CD8-positive, alpha-beta memory T cell (primary cell): ENCODE measurements at places on chromosomes 16 and 17. TPM values are rescaled to one million over a fixed set of nuclear protein-coding genes. Genes with fewer than 3 reads are reported as not detected.
A peak's percentile ranks its signal among the peaks of the same experiment; 100 is the strongest.

Gene HLF
- 0.59 TPM for polyA plus RNA-seq

DNA sequence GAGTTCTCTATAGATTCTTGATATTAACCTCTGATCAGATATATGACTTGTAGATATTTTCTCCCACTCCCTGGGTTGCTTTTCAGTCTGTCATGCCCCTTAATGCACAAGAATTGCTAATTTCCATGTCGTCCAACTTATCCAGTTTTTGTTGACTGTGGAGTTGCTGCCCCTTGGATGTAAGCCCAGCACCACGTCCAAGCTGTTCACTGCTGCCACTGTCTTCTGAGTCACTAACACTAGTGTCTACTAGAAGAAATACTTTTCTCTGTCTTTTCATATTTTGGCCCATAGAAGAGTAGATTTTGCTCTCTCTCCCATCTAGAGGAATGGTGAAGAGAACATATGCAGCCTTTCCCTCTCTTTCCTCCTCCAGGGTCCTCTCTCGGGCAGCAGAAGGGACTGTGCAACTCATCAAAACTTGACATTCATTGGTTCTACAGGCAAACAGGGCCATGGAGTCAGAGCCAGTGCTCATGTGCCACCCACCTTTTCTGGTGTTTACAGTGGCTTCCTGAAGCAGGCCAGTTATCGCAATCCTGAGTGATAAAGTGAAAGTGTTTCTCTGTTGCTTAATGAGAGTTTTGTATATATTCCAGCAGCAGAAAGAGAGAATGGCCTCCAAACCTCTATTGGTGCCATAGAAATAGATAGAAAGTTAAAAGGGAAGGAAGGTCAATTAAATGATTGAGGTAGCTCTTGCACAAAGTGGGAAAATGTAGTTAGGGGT lies 22.6 kb upstream of the PMP22 start:
- no peaks in the 10 kb centered on the region for H3K36me3 ChIP-seq
- no peak overlapping the region for H3K4me3 ChIP-seq
- no peaks in the 10 kb centered on the region for H3K4me1 ChIP-seq
- H3K27ac ChIP-seq, result no peak overlapping the region

Gene KLHL10
- 0.24 TPM for polyA plus RNA-seq

- no peak for DNase-seq
- peaks cover 54% of the 10 kb centered on the region for H3K4me1 ChIP-seq
- H3K27ac ChIP-seq, result peak within 1 kb of the TSS; percentile 24
- H3K4me3 ChIP-seq, result peak within 1 kb of the TSS; percentile 32
- H3K36me3 ChIP-seq, result no peaks in the 10 kb centered on the region
Observed at GRCh38 chr16:67164599-67165061, at the start of gene HSF4. Gene HSF4 (plus strand): TSS chr16:67164745. CDS start chr16:67164812, 67 bp downstream.

Gene SPATA32
- 0.33 TPM for polyA plus RNA-seq

Gene KIF19
- 3.4 TPM for polyA plus RNA-seq

DNA sequence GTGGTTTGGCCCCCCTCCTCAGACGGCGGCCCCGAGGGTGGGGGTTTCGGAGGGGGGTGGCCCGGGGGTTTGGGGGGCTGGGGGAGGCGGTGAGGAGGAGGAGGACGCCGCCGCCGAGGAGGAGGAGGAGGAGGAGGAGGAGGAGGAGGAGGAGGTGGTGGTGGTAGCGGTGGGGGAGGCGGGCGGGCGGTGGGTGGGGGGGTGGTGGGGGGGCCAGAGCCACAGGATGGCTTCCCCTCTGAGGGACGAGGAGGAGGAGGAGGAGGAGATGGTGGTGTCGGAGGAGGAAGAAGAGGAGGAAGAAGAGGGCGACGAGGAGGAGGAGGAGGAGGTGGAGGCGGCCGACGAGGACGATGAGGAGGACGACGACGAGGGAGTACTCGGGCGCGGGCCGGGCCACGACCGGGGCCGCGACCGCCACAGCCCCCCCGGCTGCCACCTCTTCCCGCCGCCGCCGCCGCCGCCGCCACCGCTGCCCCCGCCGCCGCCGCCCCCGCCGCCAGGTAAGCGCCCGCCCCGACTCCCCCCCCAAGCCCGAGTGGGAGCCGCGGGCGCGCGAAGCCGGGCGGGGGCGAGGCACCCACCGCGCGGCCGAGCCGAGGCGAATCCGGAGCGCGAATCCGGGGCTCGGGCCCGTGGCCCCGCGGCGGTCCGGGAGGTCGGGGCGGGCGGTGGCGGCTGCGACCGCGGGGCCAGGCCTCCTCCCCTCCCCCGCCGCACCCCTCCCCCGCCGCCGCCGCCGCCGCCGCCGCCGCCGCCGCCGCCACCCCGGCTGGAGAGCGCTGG lies 3.8 kb upstream of the CHD3 start:
- H3K4me1 ChIP-seq, result peaks cover 70% of the 10 kb centered on the region
- peaks cover 8% of the 10 kb centered on the region for H3K36me3 ChIP-seq
- no peaks in the 10 kb centered on the region for H3K27me3 ChIP-seq
- DNase-seq, result peak; percentile 37

DNA sequence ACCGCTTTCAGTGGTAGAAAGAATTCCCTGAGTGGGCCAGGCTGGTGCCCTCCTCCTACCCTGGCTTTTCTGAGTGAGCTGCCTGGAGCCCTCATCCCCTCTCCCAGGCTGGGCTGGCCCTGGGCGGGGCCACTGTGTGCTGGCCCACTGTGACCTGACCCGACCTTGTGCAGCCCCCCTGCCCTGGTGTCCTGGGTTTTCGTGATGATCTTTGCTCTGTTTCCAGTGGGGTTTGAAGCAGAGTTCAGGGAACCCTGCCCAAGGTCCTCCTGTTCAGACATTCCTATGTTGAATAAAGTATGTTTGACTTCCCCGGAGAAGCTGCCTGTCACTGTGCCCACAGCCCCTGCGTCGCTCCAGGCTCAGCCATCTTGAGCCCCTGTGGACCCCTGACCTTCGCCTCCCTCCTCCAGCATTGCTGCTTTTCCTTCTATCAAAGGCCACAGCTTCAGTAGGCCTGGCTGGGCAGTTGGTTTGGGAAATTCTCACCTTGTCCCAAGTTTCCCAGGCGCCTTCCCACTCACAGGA lies 13.7 kb upstream of the NAGLU start:
- no peak overlapping the region for H3K27ac ChIP-seq
- H3K4me3 ChIP-seq, result no peak overlapping the region
- peaks cover 1% of the 10 kb centered on the region for H3K4me1 ChIP-seq
- no peak for DNase-seq
- H3K27me3 ChIP-seq, result no peaks in the 10 kb centered on the region

DNA sequence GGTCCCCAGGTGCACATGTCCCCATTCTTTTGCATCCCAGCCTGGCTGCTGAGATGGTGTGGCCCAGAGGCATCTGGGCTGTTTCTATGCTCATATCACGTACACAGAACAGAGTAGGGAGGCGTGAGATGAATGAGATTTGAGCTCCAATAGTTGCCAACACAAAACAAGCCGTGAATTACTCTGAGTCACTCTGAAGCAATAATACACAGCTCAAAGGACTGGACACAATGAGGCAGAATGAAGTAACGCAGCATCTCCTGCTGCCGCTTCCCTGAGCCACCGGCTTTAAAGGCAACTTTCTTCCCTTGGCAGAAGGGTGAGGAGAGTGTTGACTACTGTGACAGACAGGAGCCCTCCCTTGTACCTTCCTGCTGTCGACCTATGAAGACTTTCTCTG lies 33.9 kb upstream of the CLEC18B start:
- H3K27ac ChIP-seq, result no peak overlapping the region
- no peak overlapping the region for H3K4me3 ChIP-seq
- peaks cover 51% of the 10 kb centered on the region for H3K36me3 ChIP-seq

DNA sequence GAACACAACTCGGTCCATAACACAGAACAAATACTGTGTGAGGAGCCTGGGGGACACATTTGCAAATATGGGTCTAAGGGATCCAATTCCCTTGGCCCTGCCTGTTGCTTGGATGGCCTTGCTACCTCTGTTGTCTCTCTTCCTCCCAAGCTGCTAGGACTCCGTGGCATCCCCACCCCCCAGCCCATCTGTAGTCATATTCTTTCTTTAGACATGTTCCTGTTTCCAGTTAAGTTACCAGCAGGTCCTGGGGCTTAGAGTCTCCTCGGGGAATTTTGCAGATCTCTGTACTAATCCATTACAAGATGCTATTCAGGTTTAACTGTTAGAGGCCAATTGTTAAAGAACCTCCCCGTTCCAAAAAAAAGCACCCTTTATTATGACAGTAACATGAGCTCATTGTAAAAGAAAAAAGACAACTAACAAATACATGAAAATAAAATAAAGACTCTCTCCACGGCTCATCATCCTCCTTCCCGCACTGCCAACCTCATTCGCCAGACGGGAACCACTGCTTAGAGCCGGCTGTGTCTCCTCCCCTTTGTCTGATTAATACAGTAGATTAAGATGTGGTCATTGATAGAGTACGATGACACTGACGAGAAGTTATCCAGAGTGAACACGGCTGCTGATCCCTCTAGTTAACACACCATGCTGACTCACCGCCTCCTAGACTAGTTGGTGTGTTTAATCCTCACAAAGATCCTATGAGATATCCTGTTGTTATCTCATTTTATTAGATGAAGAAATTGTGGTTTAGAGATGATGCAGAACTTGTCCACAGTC lies 22.2 kb downstream of the HS3ST4 start:
- H3K4me3 ChIP-seq, result no peak overlapping the region
- DNase-seq, result no peak
- no peaks in the 10 kb centered on the region for H3K36me3 ChIP-seq

- H3K4me1 ChIP-seq, result no peaks in the 10 kb centered on the region
- H3K36me3 ChIP-seq, result no peaks in the 10 kb centered on the region
- H3K27ac ChIP-seq, result no peak overlapping the region
- H3K27me3 ChIP-seq, result peaks cover 17% of the 10 kb centered on the region
- H3K4me3 ChIP-seq, result no peak overlapping the region
Observed at GRCh38 chr16:49856672-49857330, 889 bp upstream of the ZNF423 start.

DNA sequence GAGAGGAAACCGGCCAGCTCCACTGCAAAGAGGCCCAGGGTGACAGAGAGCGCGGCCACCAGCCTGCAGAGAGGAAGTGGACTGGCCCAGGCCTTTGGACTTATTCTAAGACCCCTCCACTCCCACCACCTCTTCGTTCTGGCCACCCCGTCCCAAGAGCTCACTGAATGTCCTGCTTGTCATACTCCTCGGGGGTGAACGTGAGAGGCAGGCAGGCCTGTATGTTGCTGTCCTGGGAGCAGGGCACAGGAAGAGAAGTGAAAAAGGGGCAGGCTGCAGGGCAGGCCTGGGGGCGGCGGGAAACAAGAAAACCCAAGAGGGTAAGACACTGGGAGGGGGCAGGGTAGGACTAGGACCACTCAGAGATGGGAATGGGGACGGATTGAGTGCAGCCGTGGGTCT lies 384 bp downstream of the TMEM107 start:
- H3K27ac ChIP-seq, result peak overlapping the region; percentile 81
- no peak for DNase-seq
- H3K4me1 ChIP-seq, result peaks cover 44% of the 10 kb centered on the region

GRCh38 chr16:68403704-68404103 lies 44.6 kb downstream of the SMPD3 start:
- H3K4me1 ChIP-seq, result peaks cover 17% of the 10 kb centered on the region
- H3K36me3 ChIP-seq, result no peaks in the 10 kb centered on the region
- DNase-seq, result no peak
- H3K27me3 ChIP-seq, result peaks cover 3% of the 10 kb centered on the region
- H3K27ac ChIP-seq, result no peak overlapping the region

Gene HBA2
- 5.8 TPM for polyA plus RNA-seq

DNA sequence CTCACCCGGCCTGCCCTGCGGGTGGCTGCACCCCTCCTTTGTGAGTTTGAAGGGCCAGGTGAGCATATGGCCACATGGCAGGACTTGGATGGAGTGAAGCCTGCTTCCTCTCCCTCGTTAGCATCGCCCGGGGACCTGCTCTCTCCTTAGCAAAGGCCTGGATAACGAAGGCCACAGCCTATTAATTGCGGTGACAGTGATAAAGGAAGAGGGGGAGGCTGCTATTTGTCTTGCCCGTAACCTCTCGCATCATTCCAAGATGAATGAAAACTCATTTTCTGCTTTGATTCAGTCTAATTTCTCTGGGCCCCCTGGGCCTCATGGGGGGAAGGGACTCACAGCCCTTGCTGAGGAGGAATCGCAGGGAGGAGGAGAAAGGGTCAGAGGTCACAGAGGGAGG lies 68.5 kb upstream of the LHX1 start:
- no peaks in the 10 kb centered on the region for H3K27me3 ChIP-seq
- DNase-seq, result no peak
- no peaks in the 10 kb centered on the region for H3K36me3 ChIP-seq
- no peak overlapping the region for H3K4me3 ChIP-seq
- H3K27ac ChIP-seq, result no peak overlapping the region
- H3K4me1 ChIP-seq, result no peaks in the 10 kb centered on the region

DNA sequence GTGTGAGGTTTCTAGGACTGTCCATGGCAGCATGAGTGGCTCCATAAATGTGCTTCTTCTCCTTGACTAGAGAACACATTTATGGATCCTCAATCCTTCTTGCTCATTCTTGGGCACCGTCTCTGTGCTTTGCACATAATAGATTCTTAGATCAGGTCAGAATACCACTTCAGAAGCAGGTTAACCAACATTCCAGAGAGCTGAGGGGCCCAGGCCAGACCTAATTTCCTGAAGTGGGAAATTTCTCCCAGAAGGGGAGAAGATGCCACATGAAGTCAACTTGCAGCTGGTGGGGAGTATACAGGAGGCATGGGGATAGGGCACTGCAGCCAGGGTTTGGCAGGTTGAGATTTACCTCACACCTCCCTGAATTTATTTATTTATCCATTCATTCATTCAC lies 24.4 kb upstream of the VAT1L start:
- H3K36me3 ChIP-seq, result no peaks in the 10 kb centered on the region
- no peak for DNase-seq
- H3K4me3 ChIP-seq, result no peak overlapping the region
- H3K27ac ChIP-seq, result no peak overlapping the region

Gene TM4SF5
- not detected for polyA plus RNA-seq

GRCh38 chr17:77884967-77885641 lies 73.4 kb upstream of the TNRC6C start:
- H3K4me3 ChIP-seq, result no peak overlapping the region
- no peaks in the 10 kb centered on the region for H3K36me3 ChIP-seq
- no peak for DNase-seq
- H3K27me3 ChIP-seq, result no peaks in the 10 kb centered on the region

Gene NPW
- not detected for polyA plus RNA-seq

Gene RPRML
- polyA plus RNA-seq, result not detected

DNA sequence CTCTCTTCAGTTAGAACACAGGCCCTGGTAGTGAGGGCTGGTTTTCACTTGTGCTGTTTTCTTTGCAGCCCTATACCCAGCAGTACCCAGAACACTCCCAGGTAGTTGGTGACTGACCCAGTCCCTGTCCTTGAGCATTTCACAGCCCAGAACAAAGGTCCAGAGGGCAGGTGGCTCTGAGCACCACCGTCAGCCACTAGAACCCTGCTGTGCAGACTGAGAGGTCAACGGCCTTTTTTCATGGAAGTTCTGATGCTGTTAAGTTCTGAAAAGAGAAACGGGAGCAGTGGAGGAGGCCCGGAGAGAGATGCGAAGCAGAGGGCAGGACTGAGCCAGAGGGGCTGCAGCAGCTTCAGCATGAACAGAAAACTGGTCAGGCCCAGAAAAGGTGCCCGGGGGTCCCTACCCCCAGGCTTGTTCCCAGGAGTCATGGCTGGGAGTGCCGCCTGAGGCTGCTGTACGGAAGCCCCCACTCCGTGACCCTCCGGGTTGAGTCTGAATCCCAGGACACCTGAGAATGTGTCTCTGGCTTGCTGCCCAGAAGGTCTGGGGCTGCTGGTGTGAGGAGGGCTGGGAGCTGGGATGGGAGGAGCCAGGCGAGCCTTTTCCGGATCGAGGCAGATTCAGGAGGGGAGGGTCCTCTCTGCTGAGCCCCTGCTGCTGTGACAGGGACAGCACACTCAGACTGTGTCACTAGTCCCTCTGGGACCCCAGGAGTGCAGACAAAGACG lies 8.7 kb downstream of the ZNF276 start:
- peaks cover 75% of the 10 kb centered on the region for H3K36me3 ChIP-seq
- DNase-seq, result no peak
- no peak overlapping the region for H3K27ac ChIP-seq
- peaks cover 64% of the 10 kb centered on the region for H3K4me1 ChIP-seq
- no peak overlapping the region for H3K4me3 ChIP-seq

GRCh38 chr17:51585514-51586104 lies 325.3 kb downstream of the UTP18 start:
- DNase-seq, result no peak
- no peaks in the 10 kb centered on the region for H3K27me3 ChIP-seq
- H3K27ac ChIP-seq, result no peak overlapping the region

Gene HOXB13
- polyA plus RNA-seq, result not detected
